ENCODE measurements at places on chromosomes 4 and X.

DNA sequence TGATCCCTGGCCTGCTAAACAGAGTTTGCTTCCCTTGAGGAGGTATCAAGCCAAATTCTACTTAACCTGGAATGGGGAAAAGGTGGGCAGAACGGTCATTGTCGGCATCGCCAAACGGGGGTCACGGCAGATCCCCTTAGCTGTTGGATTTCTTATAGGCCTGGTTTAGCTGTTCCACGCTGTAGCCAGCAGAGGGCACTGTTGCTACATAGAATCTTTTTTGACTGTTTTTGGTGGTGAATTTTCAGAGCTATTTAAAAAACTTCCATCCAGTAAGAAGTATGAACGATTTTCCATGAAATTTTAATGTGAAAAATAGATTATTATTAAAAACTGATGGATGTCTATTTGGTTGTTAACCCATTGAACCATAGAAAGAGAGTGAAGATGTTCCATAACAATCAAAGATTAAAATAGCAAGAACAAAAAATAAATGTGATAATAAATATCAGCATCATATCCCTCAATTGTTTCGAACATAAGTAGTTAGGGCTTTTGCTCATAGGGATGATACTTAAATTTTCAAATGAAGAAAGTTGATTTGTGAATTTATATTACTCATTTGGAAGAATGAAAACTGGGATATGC is 56.6 kb downstream of the LINC00632 start:
- no peak for DNase-seq

GRCh38 chrX:53681661-53682060 is 4.9 kb downstream of the HUWE1 start:
- no peak for DNase-seq

- DNase-seq = no peak
These were observed 17.5 kb upstream of the SAT1 start for GRCh38 chrX:23765449-23765848.

DNA sequence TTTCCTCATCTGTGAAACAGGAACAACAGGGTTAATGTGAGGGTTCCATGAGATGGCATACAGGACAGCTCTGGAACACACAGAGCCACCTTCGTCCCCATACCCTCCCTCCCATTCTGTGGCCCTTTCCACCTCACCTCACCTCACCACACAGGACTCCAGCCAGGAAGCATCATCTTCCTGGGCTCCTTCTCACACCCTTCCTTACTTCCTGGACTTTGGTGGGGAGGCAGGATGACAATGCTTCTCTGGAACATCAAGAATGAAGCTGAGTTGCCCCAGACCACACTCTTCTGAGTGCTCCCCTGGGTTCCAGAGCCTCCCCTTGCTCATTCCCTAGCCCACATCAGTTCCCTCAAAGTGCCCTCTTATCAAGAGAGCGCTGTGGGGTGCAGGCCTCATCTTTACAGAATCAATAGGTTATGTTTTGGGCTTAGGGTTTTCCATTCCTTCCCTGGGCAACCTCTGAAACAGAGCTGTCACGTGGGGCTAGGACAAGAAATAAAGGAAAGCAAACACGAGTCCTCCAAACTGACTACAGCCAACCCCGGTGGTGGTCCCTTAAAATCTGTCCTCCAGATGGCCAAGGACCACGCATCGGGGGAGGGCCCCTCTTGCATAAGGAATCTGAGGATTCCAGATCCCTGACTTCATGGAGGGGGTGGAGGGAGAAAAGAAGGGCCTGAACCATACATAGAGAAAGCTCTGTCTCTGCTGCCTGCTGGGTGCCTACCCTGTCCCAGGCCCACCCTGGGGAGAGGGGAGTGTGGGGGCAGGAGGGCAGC is 74.4 kb upstream of the ATP6AP2 start:
- DNase-seq = no peak

All from non-pigmented ciliary epithelial cell (primary cell).